ENCODE measurements at places on chromosomes 4 and X. TPM values are rescaled to one million over a fixed set of nuclear protein-coding genes. Genes with fewer than 3 reads are reported as not detected.
A peak's percentile ranks its signal among the peaks of the same experiment; 100 is the strongest.

DNA sequence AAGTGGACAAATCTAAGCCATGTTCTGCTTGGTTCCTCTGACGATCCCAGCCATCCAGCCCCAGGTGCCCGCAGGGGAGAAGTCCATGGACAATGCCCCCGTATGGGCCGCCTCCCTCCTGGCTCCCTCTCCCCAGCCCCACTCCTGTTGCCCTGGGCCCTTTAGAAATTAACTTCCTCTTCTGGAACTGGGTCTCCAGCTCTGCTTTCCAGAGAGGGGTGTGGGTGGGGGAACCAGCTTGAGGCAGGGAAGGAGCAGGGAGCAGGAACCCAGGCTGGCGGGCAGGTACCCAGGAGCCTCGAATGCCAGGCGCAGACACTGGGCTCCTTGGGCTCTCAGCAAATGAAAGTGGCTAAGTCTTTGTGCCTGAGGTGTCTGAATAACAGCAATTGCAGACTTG, 12.7 kb upstream of the ABLIM2 start:
- H3K4me1 ChIP-seq, result peaks cover 6% of the 10 kb centered on the region
- H3K27me3 ChIP-seq, result peaks cover 3% of the 10 kb centered on the region
- no peak for DNase-seq
- H3K36me3 ChIP-seq, result no peaks in the 10 kb centered on the region
- no peak overlapping the region for H3K27ac ChIP-seq
- H3K4me3 ChIP-seq, result no peak overlapping the region

Gene CCKAR
- total RNA-seq, result not detected

DNA sequence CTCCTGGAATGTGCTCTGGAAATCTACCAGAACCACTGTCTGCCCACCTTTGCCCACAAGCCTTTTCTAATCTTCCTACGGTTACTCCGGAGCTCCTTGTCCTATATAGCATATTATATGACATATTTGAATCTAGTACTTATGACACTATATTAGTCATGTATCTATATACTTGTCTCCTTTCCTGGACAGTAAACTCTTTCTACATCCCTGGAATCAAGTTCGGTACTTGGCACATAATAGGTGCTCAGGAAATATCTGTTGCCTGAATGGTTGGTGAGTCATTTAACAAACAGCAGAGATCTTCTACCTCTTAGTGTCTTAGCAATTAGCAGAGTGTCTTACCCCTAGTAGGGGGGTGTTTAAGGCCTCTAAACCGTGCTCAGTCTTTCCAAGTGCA, 123.6 kb downstream of the RELL1 start:
- H3K4me3 ChIP-seq, result no peak overlapping the region
- H3K27me3 ChIP-seq, result no peaks in the 10 kb centered on the region
- no peak overlapping the region for H3K27ac ChIP-seq
- DNase-seq, result no peak
- H3K36me3 ChIP-seq, result no peaks in the 10 kb centered on the region
- no peaks in the 10 kb centered on the region for H3K4me1 ChIP-seq

Gene GAGE12E
- total RNA-seq, result not detected

GRCh38 chr4:657338-657833, 16.7 kb downstream of the ATP5ME start:
- DNase-seq, result peak; percentile 38
- H3K36me3 ChIP-seq, result no peaks in the 10 kb centered on the region
- peaks cover 15% of the 10 kb centered on the region for H3K27me3 ChIP-seq
- no peaks in the 10 kb centered on the region for H3K4me1 ChIP-seq
- H3K4me3 ChIP-seq, result no peak overlapping the region

Gene ARX
- total RNA-seq, result not detected

GRCh38 chr4:186201535-186202230, 10.3 kb downstream of the CYP4V2 start:
- DNase-seq, result no peak
- peaks cover 13% of the 10 kb centered on the region for H3K4me1 ChIP-seq
- no peaks in the 10 kb centered on the region for H3K27me3 ChIP-seq
- H3K36me3 ChIP-seq, result peaks cover 2% of the 10 kb centered on the region
- H3K4me3 ChIP-seq, result no peak overlapping the region

Gene XK
- total RNA-seq, result 1.1 TPM

Data from suprapubic skin (tissue), 4 donors.